ENCODE measurements at places on chromosomes 7 and 10. TPM values are rescaled to one million over a fixed set of nuclear protein-coding genes. Genes with fewer than 3 reads are reported as not detected.

CPXM2 gene
- not detected for total RNA-seq

SEM1 gene
- 20.4 TPM for total RNA-seq

ADCK2 gene
- total RNA-seq = 14.3 TPM

PRKCQ gene
- 87.3 TPM for total RNA-seq

ZNF736 gene
- 20.9 TPM for total RNA-seq

LRRC61 gene
- 10.7 TPM for total RNA-seq

ACHE gene
- 0.20 TPM for total RNA-seq

NRG3 gene
- not detected for total RNA-seq

TRPV5 gene
- total RNA-seq = not detected

RBM20 gene
- 0.72 TPM for total RNA-seq

ZP3 gene
- 2.2 TPM for total RNA-seq

HTRA1 gene
- total RNA-seq = not detected

NKX2-3 gene
- not detected for total RNA-seq

Data from CD4-positive, CD25-positive, alpha-beta regulatory T cell (primary cell).